ENCODE measurements at places on chromosomes 5 and 9.
A peak's percentile ranks its signal among the peaks of the same experiment; 100 is the strongest.

- no peak for DNase-seq
These were observed 237.8 kb downstream of the PAPPA start for GRCh38 chr9:116391306-116391900.

- DNase-seq: no peak
These were observed 32.9 kb downstream of the TRPC7 start for GRCh38 chr5:136332223-136333015.

GRCh38 chr9:77305622-77306400 is 128.5 kb downstream of the VPS13A start:
- DNase-seq: no peak

DNA sequence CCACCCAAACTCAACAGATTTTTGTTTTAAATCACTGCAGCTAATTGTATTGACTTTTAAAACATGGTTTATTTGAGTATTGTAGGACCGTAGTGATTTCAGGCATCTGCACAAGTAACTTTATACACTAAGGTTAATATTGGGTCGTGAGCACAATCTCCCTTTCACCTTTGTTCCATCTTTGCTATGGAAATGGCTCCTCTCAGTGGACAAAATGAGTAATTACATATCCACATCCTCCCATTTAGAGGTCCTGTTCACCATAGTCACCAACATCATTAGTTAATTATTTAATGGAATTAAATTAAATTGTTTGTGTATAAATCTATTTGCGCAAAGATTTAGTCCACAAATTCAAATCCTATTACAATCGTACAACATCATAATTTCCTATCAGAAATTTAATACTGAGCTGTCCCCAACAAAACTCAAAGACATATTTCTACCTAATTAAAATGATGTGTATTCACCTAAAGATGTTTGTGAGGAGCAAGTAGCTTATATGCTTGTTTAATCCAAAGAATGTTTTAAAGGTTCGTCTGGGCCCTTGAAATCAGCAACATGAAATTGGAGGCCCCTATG is 173.0 kb upstream of the DAPK1 start:
- DNase-seq: peak; percentile 71

- no peak for DNase-seq
These were observed 70.9 kb downstream of the KCNT1 start for GRCh38 chr9:135772702-135773493.

DNA sequence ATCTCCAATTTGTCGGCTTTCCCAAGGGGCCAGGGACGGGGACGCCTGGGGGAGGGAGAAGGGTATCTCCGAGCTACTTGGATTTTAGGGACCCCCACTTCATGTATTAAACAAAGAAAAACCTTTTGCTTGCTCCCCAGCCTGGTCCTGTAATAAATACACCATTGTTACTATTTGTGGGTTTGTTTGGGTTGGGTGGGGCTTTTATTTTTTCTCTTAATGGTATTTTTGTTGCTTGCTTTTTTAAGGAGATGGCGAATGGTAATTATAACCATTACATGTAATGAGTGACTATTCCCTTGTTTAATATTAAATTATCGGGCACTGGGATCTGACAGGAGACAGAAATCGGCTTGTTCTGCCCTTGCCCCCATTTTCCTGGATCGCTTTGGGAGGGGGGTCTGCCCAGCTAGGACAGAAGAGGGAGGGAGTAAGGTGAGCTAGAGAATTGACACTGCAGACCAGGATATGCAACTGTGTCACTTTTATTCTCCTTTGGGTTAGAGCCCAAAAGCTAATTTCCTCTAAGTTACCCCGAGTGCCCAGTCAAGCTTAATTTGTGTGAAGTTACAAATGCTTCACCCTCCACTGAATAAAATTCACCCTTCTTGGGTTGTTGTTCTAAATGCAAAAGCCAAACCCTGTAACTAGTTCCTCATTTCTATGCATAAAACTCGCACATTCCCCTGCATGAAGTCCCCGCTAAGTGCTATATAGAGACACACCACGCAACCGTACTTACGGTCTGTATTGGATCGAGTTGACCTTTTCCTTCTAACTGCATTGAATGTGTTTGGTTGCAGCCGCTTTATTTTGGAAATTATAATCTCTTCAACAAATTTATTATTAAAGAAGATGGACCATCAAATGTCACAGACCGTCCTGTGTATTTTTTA is 1.6 kb upstream of the ZNF608 start:
- peak; percentile 94 for DNase-seq

DNA sequence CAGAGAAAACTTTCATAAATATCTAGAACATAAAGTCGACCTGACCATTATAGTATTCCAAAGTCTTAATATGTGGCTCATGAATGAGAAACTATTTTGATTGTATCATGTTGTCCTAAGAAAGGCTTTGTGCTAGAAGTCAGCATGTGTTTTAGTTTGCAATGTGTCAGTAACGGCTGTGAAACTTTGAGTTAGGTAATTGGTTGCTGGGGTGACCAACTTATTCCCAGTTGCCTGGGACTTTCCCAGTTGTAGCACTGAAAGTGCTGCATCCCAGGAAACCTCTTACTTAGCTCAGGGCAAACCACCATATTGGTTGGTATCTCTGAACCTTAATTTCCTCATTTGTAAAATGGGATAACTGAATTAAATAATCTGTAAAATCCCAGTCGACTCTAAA is 114.6 kb upstream of the SLC12A2 start:
- no peak for DNase-seq

DNA sequence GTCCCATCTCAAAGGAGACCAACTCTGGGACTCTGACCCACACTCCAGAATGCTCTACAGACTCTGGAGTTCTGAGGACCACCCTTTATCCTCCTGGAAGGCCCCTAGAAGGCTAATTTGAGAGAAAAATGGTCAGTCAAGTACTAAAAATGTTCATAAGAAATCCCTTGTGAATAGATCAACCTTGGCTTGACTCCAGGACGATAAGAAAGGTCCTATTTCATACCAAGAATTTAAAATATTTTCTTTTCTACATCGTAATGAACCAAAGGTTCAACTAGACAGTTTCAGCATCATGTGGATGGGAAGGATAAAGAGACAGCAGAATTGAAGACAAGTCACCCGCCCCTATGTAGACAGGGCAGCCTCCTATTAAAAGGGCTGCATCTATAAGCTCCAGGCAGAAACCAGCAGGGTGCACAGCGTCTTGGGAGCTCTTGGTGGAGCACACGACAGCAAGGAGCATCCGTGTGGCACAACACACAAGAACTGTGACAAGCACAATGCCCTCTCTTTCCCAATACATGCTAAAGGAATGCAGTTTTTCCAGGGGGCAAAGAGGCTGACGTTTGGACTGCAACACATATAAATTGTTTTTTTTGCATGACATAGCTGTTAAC is 38.3 kb downstream of the RASEF start:
- DNase-seq: no peak

- DNase-seq: no peak
These were observed 49.4 kb downstream of the ROPN1L start for GRCh38 chr5:10490927-10491672.

DNA sequence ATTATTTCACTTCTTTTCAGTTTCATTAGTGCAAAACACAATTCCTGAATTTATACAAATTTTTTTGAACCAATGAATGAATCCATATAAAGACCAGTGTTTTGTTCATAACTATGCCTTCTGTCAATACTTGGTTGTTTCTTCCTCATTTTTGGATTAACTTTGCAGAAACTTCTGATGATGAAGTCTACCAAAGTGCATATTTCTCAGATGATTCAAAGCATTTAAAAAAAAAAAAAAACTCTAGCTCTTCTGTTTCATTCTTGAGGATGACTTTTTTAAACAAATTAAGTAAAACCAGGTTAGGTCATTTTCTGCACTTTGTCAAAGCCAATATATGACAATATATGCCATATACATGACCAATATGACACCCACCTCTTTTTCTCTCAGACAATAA is 92.6 kb downstream of the CHSY3 start:
- no peak for DNase-seq

DNA sequence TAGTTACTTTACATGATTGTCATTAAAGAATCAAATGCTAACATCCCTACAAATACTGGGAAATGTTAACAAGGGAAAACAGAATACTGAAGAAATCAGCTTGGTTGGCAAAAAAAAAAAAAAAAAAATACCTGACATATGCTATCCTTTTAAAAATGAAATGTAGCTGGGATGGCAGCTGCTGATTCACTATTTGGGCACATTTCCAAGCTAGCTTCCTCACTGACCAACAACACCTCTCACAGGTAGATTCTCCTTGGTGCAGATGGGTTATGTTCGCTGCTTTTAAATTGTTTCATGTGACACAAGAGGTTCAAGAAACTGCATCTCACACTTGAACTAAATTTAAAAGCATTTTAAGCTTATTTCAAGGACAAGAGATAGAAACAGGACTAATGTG is 6.1 kb upstream of the PRUNE2 start:
- DNase-seq: no peak

DNA sequence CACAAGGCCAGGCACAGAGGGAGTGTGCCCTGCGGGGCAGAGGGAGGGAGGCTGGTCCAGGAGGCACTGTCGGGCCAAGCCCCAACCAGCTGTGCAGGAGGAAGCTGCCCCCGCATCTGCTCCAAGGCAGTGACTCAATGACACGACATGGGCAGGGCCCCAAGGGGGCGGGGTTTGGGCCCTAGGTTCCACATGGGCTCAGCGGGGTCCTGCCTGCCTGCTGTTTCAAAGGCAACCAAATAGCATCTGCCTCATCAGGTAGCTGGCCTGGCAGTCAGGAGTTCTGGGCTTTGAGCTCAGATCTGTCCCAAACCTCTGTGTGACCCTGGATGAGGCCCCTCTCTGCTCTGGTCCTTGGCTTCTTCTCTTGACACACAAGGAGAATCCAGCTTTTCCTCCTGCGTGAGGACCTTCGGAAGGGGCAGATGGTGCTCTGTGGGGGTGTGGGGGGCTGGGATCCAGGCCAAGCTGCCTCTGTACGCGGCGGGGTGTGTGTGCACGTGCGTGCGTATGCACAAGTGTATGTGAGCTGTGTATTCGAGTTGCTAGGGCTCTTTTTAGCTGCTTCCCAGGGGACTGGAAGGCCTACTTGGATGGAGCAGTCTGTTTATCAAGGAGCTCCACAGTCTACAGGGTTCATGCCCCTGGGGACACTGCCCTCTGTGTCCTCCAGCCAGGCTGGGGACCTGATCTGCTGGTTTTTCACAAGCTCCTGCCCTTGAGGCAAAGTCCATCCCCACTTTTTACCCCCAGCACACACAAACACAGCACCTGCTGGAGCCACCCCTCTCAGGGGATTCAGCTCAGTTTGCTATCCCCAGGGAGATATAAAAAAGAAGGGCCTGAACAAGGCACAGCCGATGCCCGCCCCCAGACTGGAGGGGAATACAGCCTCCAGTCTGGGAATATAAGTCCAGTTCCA is 138.9 kb downstream of the RGS3 start:
- peak; percentile 92 for DNase-seq

DNA sequence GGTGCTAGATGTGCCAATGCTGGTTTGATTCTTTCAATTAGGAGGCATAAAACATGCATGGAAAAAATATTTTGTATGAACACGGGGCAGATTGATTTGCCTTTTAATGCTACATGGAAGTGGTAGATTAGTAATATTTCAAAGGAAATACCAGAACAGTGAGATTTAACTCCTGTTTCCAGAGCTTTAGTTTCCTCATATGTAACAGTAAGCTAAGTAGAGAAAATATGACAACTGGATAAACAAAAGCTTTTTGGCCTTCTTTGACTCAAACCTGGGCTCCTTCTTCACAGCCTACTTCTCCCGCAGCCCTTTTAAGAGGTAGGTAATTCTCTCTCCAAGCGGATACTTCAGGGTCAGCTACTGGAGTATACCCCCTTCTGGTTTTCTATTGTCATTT is 254.2 kb upstream of the TRPC7 start:
- no peak for DNase-seq

DNA sequence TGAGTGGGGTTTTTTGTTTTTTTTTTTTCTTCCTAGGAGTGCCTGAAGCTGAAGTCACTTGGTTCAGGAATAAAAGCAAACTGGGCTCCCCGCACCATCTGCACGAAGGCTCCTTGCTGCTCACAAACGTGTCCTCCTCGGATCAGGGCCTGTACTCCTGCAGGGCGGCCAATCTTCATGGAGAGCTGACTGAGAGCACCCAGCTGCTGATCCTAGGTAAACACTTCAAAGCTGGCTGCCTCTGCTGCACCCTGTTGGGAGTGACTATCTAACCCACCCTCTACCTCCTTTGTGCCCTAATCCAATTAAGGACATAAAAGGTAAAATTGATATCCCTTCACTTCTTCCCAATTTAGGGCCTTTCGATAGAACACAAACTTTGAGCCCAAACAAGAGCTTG is 206.8 kb downstream of the SAXO1 start:
- no peak for DNase-seq

DNA sequence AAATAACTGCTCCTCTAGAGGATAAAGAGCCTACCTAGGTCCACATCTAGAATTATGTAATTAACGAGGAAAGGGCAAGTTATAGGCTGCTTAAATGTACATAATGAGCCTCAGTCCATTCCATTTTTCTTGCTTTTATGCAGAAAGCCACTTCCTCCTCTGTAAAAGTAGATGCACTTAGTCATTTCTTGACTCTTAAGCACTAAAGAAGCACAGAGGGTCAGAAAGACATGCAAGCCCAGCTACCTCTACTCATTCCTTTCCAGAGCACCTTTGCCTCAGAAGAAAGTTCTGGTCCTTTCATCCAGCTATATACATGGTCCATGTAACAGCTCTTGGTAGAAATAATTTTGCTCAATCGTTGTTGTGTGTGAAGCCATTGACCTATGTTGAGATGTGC is 308.0 kb upstream of the NREP start:
- no peak for DNase-seq

- DNase-seq: no peak
These were observed 52.2 kb upstream of the GABRB2 start for GRCh38 chr5:161598686-161599085.

DNA sequence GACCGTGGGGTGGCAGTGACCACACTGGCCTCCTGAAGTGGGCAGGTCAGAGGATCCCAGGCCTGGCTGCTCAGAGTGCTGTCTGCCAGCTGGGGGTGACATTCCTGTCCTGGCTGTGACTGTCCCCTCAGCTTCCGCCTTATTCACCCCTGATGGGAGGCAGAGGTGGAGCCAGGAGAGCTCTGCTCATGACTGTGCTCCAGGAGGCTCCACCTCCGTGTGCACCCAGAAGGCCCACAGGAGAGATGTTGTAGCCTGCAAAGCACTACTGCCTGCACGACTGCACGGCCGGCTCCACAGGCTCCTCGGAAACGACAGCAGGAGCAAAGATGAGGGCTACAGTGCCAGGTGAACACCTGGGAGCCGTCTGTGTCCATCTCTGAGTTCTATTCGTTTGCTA is 60.9 kb downstream of the ROPN1L start:
- DNase-seq: no peak
